ENCODE measurements at places on chromosomes 4 and X. TPM values are rescaled to one million over a fixed set of nuclear protein-coding genes. Genes with fewer than 3 reads are reported as not detected.

GRXCR1 gene
- total RNA-seq: not detected

CXCL9 gene
- not detected for total RNA-seq

CNKSR2 gene
- not detected for total RNA-seq

TNMD gene
- total RNA-seq: not detected

AADAT gene
- total RNA-seq: 10.5 TPM

MAGEA8 gene
- total RNA-seq: not detected

GRPR gene
- 0.21 TPM for total RNA-seq

FGA gene
- 61.7 TPM for total RNA-seq

UGT2B11 gene
- not detected for total RNA-seq

GRID2 gene
- not detected for total RNA-seq

Data from Caco-2 (cell line).